ENCODE measurements at places on chromosomes 12 and 14.

DNA sequence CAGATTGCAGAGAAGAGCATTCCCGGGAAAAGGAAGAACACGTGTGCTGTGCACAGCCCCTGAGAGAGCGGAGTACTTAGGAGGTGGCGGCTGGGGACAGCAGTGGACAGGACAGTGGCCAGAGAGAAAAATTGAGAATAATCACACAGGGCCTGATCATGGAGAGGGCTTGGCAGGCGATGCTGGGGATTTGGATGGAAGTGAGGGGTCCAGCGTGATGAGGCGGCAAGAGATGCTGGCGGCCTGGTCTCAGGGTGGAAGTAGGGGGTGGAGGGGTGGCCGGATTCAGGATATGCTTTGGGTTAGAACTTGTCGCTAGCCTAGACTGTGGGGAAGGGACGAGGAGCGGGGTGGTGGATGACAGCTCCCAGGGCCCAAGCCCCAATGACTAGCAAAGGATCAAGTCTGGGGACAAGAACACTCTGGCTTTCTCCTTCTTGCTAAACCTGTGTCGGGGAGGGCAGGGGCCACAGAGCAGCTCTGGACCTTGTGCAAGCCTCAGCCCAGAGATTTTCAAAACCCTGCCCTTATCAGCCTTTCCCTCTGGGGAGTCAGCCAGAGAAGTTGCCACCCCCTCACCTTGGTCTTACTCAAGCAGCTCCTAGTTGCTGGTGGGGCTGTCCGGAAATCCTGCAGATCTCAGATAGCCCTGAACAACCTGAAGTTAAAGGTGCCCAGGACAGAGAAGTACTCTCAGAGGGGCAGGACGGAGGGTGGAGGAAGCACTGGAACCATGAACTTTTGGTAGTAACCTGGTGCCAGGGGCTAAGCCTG is 1.3 kb downstream of the HVCN1 start:
- DNase-seq = no peak

- no peak for DNase-seq
Observed at GRCh38 chr14:104169005-104169698, 30.8 kb downstream of the KIF26A start.

DNA sequence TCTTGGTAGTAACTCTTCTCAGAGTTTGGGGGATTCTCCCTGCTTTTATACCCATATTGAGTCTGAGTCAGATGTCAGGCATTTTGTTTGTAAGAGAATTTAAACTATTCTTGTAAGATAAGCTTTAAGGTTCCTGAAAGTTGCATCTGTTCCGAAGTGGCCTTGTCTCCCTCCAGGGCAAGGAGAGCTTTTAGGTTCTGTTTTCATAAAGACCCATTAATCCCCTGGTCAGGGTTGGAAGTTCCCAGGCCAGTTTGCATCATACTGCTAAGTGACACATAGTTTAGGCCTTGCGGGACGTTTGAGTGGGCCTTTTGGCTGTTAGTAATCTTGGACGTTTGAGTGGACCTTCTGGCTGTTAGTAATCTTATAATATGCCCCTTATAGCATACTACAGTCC is 396.7 kb downstream of the NPAS3 start:
- peak; percentile 22 for DNase-seq

DNA sequence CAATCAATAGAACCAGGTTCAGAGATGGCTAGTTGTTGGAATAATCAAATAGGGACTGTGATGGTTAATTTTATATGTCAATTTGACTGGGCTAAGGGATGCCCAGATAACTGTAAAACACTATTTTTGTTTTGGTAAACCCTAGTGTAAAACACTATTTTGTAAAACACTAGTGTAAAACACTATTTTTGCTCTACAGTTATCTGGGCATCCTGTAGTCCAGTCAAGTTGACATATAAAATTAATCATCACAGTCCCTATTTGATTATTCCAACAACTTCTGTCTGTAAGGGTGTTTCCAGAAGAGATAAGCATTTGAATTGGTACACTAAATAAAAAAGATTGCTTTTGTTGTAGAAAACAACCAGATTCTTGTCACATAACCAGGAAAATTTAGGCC is 15.6 kb upstream of the EML5 start:
- no peak for DNase-seq

DNA sequence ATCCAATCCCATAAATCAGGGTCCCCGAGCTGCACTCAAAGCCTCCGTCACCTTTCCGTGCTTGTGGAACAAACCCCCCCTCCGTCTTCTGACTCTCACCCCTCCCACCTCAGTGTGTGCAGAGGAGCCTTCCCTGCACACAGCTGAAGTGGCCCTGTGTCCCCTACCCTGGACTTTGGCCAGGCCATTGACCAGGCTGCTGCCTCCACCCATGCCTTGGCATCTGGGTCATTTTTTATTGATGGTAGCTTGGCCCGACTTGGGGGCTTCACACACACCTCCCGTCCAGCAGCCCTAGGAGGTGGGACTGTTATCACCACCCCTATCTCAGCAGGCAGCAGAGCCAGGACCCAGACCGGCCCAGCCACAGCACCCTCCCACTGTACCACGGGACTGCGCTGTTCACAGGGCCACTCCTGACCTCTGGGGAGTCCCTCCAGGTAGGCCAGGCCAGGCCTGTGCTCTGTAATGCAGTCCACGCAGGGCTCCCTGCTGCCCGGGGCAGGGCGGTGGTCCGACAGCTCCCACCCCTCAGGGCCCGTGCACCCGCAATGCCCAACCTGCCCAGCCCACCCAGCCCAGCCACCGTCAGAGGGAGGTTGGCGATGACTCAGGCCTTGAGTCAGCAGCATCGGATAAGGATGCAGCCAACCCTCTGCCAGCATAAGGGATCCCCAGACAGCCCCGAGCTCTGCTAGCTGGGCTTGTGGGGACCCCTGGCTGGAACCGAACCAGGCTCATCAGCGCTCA is 9.2 kb upstream of the INF2 start:
- DNase-seq = peak; percentile 79

DNA sequence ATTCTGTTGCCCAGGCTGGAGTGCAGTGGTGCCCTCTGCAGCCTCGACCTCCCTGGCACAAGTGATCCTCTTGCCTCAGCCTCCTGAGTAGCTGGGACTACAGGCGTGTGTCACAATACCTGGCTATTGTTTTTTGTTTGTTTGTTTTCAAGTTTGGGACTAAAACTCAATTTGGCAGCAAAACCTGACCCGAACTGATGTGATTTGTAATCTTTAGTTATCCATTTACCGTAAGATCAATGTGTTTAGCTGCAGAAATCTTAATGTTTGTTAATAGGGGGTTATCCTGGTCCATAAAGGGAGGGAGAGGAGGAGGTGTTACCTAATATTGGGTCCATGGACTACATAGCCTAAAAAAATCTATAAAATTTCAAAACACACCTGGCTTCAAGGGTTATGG is 738 bp upstream of the C1S start:
- no peak for DNase-seq

GRCh38 chr14:22613736-22614239 is 15.7 kb downstream of the ABHD4 start:
- no peak for DNase-seq

DNA sequence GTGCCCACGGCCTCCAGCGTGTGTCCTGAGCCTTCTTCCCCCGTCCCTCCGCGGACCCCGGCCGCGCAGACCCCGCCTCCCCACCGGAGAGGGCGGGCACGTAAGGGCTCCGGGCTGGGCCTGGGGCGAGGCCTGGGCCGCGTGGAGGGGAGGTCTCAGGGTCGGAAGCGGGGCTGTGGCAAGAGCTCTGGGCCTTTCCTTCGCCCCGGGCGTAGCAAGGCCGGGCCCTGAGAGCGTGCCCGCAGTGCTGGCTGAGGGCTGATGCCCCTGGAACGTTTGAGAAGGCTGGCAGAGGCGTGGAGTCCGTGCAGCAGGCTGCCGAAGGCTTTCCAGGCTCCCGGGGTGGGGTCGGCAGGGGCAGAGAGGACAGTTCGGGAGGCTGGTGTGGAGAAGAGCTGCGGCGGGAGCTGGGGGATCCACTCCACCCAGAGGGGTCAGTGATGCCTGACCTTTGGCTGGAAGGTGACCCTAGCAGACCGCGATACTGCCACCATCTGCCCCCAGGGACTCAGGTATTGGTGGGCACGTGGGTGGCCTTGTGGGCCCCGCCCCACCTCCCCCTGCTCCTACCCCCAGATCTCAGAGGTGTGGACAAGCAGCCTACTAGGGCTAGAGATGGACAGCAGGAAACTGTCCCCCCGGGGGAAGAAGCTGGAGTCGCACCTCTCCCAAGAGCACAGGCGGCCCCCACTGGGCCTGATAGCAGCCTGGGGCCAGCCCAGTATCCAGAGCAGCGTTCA is 558 bp downstream of the TEX22 start:
- DNase-seq = peak; percentile 36

GRCh38 chr12:1356285-1356684 is 238.1 kb downstream of the FBXL14 start:
- peak; percentile 47 for DNase-seq

GRCh38 chr12:52367876-52368275 is 595 bp upstream of the KRT85 start:
- no peak for DNase-seq

- DNase-seq = peak; percentile 78
Observed at GRCh38 chr14:32762886-32763285, 175.8 kb upstream of the NPAS3 start.

GRCh38 chr14:91337699-91338335 is 79.8 kb downstream of the CCDC88C start:
- no peak for DNase-seq
